GM18507 (cell line): ENCODE measurements at places on chromosomes 3 and 15.
A peak's percentile ranks its signal among the peaks of the same experiment; 100 is the strongest.

GRCh38 chr3:57701781-57702180 lies 8.9 kb upstream of the DENND6A start:
- no peak for DNase-seq

DNA sequence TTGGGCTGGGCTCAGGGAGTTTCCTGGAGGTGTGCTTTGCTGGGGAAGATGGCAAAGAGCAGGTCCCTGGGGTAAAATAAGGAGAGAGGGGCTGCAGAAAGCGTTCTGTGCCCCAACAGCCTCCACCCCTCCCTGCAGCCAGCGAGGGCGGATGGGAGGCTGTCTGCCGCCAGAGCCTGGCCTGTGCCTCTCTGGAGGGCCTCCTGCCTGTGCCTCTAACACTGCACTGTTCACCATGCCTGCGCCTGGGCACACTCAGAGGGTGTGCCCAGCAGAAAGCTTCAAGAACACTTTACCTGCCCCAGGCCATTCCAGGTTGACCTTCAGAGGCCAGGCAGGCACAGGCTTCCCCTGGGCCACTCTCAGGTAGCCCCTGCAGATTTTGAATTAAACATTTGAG lies 77.7 kb upstream of the KLF13 start:
- DNase-seq, result no peak

DNA sequence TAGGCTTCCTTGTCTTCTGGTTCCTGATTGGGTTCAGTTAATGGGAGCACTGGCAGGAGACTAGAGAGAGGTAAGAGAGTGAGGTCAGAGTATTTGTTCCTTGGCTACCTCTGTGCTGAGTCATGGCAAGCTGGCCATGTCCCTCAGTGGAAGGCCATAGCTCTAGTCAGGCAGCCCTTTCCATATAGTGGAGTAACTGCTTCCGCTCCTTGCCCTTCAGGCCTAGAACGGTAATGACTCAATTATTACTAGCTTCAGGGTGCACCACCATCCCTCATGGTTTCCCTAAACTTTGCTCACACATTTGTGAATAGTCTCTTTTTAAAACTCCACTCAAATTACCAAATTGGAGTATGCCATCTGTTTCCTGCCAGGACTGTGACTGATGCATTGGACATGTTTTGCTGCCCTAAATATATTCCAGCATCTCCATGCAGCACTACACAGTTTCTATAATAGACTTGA lies 10.5 kb upstream of the ANO10 start:
- no peak for DNase-seq

- no peak for DNase-seq
Observed at GRCh38 chr3:194102436-194102835, 33.5 kb upstream of the HES1 start.

DNA sequence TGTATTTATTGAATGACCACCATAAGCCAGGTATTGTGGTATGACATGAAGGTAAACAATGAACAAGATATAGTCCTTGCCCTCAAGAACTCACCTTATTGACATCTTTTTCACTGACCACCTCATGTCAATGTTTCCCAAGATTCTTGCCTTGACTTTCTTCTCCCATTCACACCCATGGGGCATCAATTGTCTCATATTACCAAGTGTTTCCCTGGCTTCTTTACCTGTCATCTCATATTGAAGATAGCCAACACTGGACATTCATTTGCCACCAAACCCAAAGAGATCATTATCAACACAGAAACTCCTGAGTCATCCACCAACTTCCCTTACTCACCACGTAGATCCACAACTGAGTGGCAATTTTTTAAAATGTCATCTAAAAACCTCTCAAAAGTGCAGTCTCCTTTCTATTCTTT lies 2.2 kb downstream of the EFHB start:
- no peak for DNase-seq

GRCh38 chr3:187706971-187707370 lies 4.6 kb upstream of the RTP2 start:
- no peak for DNase-seq

GRCh38 chr15:82640672-82641071 lies 6.5 kb downstream of the CPEB1 start:
- DNase-seq, result no peak

- no peak for DNase-seq
Observed at GRCh38 chr15:51048308-51048707, 46.4 kb downstream of the TNFAIP8L3 start.

GRCh38 chr3:12191559-12191958 lies 32.8 kb upstream of the TIMP4 start:
- DNase-seq, result no peak

- DNase-seq, result no peak
Observed at GRCh38 chr3:27094721-27095120, 274.5 kb downstream of the NEK10 start.

- no peak for DNase-seq
Observed at GRCh38 chr3:121424549-121424948, 121.2 kb downstream of the POLQ start.

DNA sequence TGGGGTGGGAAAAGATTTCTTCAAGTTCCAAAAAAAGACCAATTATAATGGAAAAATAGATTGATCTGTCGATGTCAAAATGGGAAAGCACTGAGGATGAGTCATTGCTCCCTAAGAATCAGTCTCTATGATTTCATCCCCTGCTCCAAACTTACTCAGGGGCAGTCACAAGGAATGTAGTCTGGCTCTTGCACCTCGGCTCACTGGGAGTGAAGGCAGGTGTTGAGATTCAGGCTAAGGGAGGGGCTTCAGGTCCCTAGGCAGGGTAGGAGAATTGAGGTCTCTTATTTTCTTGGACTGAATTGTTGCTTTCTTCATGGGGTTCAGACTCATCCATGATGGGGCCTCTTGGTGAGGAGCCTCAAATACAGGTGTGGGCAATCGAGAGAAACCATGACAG lies 14.2 kb downstream of the ESYT3 start:
- DNase-seq, result no peak

DNA sequence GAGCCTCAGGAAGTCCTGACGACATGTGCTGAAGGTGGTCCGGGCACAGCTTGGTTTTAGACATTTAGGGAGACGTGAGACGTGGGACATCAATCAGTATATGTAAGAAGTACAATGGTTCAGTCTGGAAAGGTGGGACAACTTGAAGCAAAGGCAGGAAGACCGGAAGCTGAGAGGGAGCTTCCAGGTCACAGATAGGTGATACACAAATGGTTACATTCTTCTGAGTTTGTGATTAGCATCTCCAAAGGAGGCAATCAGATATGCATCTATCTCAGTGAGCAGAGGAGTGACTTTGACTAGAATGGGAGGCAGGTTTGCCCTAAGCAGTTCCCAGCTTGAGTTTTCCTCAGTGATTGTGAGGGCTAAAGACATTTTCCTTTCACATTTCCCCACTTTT lies 282.1 kb downstream of the RYR3 start:
- no peak for DNase-seq

GRCh38 chr15:78715930-78716329 lies 74.9 kb upstream of the CHRNB4 start:
- DNase-seq, result no peak

GRCh38 chr3:27326629-27327545 lies 42.3 kb downstream of the NEK10 start:
- no peak for DNase-seq

GRCh38 chr3:176769547-176770190 lies 427.6 kb downstream of the TBL1XR1 start:
- no peak for DNase-seq

- no peak for DNase-seq
Observed at GRCh38 chr3:129812589-129812988, 80.9 kb downstream of the TMCC1 start.

- DNase-seq, result peak; percentile 35
Observed at GRCh38 chr3:186361762-186362536, at the start of gene DGKG. Gene DGKG, minus strand, starts transcription at chr3:186362234. Its CDS starts 41,775 bp downstream, at chr3:186320459.

GRCh38 chr3:127014536-127015281 lies 31.8 kb downstream of the PLXNA1 start:
- DNase-seq, result no peak

DNA sequence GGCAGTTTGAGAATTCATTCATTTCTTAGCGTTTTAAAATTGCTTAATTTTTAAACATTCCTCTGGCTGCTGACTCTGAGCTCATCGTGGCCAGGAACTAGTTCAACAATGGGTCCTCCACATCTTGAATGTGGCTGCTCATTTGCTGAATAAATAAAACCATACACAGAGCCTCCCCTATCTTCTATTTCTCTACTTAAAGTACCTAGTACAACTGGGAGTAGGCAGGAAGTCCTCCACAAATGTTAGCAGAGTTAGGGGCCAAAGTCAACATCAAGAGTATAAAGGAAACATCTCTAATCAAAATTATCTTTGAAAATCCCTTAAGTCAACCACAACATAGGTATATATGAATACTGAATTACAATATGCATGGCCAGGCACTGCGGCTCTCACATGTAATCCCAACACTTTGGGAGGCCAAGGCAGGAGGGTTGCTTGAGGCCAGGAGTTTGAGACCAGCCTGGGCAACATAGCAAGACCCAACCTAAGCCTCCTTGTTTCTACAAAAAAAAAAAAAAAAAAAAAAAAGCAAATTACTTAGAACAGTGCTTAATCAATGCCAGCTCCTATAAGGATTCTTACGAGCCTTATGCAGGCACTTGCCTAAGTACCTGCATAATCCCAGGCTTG lies 57.5 kb upstream of the LMOD3 start:
- DNase-seq, result no peak

DNA sequence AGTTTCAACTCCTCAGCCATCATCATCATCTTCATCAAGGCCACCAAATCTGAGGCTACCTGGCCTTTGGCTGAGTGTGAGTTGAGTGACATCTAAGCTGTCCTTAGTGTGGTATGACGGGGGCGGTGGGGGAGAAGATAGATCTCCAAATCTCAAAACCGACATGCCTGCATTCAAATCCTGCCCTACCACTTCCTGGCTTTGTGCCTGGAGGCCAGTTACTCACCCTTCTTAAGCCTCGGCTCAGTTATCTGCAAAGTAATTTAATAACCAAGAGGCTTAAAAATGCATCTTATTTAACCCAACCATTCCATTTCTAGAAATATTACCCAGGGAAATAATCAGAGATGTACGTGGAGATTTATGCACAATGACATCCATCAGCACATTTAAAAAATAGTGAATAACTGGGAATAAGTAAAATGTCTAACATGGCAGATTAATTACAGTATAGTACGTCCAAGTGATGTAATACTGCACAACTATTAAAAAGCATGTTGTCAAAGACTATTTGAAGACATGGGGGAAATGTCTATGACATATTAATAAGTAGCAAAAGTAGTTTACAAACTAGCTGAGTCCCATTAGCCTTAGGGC lies 167.4 kb downstream of the NTRK3 start:
- no peak for DNase-seq

- no peak for DNase-seq
Observed at GRCh38 chr3:160169139-160169976, 55.9 kb upstream of the C3orf80 start.

- no peak for DNase-seq
Observed at GRCh38 chr15:70222606-70223005, 124.9 kb upstream of the TLE3 start.

DNA sequence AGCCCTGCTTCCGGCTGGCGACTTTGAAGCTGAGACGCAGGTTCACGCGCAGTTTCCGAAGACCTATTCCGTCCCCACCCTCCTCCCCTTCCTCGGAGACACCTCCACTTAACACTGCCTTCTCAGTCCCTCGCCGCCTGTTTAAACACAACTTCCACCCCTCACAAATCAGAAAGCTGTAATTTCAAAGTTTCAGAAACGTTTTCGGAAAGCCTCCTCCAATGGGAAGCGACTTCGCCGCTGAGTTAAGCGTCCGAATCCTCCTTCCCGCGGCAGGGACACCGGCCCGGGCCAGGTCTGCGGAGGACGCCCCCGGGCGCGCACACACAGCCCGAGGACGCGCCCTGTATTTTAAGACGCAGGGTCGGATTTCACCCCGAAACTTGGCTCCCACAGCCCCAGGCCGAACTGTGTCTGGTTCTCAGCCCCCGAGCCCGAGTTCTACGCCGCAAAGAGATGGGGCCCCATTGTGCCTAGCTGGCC lies 559 bp upstream of the LRRN1 start:
- no peak for DNase-seq

DNA sequence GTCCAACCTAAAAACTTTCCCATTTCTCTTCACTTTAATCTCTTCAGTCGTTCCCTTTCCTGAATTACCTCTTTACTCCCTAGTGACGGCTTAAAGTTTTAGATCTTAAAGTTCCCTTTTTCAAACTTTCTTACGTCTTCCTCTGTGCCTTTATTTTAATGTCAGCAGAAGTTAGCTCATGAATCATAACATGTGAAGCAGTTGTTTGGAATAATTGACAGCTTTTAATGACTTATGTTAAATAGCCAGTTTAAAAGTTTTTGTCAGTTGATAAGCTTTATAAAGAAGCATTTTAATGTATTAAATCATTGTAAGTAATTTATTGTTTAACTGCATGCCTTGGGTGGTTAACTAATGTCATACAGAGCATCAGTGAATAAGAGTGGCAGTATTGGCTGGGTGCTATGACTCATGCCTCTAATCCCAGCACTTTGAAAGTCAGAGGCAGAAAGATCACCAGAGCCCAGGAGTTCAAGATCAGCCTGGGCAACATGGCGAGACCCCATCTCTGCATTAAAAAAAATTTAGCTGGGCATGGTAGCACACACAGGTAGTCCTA lies 33.9 kb downstream of the PIK3CA start:
- DNase-seq, result no peak

- no peak for DNase-seq
Observed at GRCh38 chr3:109809513-109809912, 472.2 kb upstream of the DPPA4 start.

DNA sequence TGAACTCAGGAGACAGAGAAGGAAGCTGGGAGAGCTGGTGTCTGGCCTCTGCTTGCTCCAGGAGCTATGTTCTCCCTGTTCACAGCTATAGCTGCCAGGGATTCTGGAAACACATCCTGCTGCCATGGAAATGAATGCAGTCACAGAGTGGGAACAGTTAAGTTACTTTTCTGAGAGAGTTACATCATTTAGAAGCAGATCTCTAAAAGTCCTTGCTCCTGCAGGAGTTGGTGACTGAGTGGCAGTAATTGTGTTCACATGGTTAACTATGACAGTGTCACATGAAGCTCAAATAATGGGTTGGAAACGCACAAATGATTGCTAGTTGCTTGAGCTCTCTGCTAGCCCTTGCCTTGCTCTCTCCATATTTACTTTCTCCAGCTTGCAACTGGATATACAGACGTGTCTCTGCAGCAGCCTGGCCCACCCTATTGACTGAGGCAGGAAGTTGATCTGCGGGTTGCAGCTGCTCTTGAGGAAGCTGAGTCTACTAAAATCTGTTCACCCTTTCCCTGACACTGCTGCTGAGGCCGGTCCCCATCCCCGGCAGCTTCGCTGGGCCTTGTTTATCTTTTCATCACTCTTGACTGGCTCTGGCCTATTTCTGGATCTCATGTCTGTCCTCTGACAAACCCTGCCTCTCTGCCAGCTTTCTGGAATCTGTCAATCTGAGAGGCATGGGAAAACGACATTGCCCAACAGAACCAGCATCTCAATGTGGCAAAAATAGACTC lies 16.7 kb upstream of the ISLR start:
- no peak for DNase-seq

DNA sequence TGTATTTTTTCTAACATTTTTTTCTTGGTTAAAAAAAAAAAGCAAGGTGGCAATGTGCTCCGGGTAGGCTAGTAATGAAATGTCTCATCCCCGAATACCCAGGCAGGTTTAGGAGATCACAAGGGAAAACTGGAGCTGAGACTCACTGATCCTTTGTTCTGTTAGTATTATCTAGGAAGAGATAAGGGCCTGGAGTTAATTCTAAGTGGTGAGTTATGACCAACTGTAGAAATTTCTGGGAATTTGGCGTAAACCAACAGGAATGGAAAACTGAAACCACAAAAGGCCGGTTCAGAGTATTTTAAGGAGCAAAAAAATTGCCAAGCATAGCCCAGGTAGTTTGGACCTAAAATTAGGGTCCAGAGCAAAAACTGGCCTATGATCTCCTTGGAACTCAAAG lies 12.4 kb downstream of the PPM1M start:
- no peak for DNase-seq
